Neural crest cell (in vitro differentiated cells): ENCODE measurements at places on chromosomes 6 and 20. TPM values are rescaled to one million over a fixed set of nuclear protein-coding genes. Genes with fewer than 3 reads are reported as not detected.

The FOXQ1 gene
- not detected in 2 replicates for total RNA-seq

The WFDC8 gene
- not detected in 2 replicates for total RNA-seq

DNA sequence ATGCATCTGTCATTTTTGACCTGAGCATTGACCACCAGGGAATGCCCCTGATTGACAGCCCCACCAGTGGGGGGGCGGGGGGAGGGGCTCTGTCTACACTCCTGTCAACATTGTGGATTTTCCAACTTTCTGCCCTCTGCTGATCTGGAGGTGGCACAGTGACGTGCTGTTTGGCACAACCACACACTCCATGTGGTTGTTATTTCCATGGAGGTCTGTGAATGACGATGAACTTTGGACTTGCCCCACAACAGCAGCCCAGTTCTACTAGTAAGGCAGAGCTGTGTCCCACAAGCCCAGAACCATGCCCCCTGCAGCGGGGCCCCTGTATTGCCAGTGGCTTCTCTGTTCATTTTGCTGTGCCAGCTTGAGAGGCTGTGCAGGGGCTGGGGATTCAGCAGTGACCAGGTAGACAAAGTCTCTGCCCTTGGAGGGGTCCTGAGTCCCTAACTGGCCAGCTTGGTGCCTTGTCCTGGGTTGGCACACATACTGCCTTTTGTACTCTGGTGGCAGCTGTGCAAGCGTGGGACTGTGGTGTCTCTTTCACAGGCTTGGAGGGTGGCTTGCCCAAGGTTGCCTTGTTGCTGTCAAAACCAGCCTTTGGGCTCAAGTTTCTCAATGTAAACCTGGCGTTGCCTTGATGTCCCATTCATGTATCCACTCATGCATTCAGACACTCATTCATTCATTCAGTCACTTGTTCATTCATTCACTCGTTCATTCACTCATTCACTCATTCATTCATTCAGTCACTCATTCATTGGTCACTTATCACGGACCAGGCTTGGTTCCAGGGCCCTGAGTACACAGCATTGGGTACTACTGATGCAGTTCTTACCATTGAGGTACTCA lies 108.5 kb downstream of the SYCP2 start:
- DNase-seq = no peak

DNA sequence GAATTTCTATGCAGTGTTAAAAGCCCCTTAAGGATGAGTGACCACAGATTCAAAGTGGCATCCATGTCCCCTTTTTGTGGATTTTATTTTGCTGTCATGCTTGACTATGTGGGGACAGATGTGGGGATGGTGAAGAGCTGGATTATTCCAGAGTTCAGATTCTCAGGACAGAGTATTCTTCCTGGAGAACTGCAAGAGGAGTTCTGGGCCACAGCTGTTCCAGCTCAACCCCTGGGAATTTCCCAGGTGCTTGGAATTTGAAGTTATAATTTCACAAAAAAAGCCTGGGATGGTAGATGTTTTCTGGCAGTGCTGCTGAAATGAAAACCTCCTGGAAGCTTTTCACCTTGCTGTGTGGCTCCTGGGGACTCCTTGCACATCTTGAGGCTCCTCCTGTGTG lies 671.8 kb upstream of the MARCKS start:
- DNase-seq = no peak

DNA sequence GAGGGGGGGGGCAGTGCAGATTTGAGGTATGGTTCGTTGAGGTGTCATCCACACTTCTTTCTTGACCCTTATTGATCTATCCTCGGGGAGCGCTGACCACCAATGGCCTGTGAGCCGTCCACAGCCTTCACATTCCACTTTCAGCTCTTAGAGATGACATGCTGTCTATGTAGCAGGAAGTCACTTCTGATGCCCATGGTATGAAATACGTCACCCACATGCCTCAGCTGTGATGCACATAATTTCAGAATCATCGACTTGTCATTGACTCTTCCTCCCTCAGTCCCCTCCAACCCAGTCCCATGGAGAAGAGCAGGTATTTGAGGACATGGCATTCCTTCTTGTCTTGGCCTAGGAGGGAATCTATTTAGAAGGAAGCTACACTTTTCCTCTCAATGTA lies 4.7 kb upstream of the ADGRF5 start:
- no peak for DNase-seq
